Activated T-cell treated with anti-CD3 and anti-CD28 coated beads for 48 hours (primary cell): ENCODE measurements at places on chromosomes 12 and 14.

DNA sequence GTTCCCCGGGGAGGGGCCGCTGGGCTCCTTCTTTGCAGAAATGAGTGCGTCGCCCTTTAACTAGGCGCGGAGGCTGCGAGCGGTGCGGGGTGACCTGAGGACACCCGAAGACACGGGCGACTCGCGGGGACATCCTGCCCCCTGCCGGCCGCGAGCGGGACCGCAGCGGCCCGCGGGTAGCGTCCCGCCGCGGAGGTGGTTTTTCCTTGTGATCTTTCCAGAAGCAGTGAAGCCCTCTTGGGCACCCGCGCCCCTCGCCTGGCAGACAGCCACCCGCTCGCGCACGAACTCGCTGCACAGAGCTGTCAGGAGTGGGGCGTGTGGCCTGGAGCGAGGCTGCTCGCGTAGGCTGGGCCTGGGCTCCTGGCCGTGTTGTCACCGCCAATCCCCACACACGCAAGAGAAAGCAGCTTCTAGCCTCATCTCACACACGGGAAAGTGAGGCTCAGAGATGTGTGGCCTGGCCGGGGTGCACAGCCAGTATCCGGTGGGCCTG, 67.2 kb downstream of the DIO3 start:
- DNase-seq, result peak; percentile 73

DNA sequence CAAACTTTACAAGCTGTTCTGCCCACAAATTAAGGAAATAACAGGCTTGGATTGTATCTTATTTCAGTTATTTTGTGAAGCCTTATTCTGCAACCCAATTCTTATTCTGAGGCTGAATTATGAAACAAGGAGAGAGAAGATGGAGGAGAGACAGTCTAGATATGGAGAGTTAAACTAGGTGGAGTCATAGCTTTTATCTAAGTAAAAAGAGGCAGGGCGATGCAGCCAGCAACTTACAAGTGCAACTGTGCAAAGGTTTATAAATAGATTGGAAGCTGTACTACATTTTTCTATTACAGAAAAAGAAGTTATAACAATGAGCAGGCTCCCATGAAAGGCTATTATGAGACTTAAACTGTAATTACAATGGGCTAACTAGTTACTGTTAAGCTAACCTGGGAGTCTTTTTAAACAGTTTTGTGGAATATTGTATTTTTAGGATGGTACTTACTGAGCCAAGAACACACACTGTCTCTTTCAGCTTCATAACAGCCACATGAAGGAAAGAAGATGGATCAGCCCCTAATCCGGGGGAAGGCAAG, 22.4 kb downstream of the NID2 start:
- DNase-seq, result no peak

- no peak for DNase-seq
Observed at GRCh38 chr12:121064116-121064515, 25.1 kb upstream of the OASL start.

DNA sequence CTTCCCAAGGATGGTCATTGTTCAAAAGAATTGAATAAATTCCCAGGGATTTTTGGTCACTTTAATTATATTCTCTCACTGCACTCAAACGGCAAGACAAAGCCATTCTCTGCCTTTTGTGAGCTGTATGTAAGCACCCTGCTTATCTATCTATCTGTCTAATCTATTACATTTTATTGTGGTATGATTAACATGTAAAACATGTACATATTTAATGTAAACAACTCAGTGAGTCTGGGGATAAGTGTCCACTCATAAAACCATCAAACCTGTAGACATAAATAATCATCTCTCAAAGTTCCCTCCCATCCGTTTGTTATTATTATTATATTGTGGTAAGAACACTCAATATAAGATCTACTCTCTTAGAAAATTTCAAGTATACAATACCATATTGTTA, 167.1 kb downstream of the CAND1 start:
- DNase-seq, result no peak

- DNase-seq, result no peak
Observed at GRCh38 chr14:66541627-66542026, 33.7 kb downstream of the GPHN start.
